ENCODE measurements at places on chromosomes 4 and X. TPM values are rescaled to one million over a fixed set of nuclear protein-coding genes. Genes with fewer than 3 reads are reported as not detected.
A peak's percentile ranks its signal among the peaks of the same experiment; 100 is the strongest.

GRCh38 chr4:42464550-42465094 lies 67.3 kb downstream of the SHISA3 start:
- no peak for DNase-seq

DNA sequence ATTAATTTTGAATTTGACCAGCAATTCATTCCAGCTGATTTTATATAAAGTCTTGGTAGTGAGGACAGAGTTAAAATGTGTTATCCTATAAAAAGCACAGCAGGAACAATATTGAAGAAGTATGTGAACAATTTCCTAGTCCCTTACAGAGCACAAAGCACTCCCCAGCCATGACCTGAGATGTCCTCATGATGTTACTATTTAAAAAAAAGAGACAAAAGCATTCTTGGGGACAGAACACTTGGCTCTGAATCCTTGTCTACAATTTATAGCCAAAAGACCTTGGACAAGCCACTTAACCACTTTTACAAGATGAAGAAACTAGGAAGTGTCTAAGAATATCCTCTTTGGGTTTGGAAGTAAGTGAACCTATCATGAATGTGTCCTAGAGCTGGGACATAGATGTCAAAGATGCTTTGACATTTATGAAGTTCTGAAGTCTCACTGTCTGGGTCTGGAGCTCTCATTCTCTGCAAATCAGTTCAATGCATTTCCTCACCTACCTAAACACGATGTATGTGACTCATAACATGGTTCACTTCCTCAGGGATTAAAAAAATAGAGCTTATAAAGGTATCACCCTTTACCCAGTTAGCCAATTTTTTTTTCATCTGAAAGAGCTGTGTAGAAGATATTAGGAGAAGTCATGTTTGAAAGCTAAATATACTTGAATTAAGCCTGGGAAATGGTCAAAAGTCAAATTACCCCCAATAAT lies 61.4 kb downstream of the IGFBP7 start:
- DNase-seq: no peak

DNA sequence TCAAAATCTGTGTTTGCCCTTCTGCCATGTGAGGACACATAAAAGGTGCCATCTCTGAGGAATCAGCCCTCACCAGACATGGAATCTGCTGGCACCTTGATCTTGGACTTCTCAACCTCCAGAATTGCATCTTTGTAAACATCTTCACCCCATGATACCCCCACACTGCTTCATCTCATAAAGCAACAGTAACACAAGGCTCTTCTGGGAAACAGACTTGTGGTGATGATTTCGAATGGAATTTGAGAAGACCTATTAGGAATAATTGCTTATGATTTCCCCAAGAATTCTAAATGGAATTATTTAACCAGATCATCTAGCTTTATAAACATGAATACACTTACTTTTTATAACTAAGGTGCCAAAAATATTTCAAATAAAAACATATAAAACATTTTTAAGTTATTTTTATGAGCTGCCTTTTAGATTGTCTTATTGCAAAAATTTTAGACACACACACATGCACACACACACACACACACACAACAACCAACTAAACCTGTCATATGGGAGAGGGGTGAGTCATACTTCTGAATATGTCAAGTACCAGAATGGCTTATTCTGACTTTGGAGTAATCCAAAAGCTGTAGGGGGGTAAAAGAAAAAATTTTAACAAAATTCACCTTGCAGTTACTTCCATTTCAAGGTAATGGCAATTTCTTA lies 82.0 kb downstream of the USP46 start:
- no peak for DNase-seq

DNA sequence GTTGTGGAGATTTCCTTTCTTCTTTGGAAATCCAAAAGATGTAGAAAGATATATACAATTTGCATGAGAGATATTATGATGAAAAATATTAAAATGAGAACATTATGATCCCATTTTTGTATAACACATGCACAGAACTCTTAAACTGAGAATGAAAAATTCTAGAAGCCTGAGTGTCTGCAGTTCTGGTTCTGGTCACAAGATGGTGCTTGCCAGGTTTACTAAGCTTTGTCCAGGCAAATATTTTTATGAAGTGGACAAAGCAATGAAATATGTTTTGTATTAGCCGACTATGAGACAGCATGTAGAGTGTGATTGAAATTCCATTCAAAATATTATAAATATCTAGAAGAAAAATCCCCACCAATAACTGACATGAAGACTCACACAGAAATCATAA lies 2.2 kb downstream of the PWWP3B start:
- DNase-seq: no peak

- DNase-seq: no peak
Observed at GRCh38 chrX:98299785-98300184, 1416.1 kb downstream of the RPA4 start.

PARM1 gene
- 28.7 TPM for total RNA-seq

GRCh38 chr4:145852256-145852839 lies 86.3 kb downstream of the ZNF827 start:
- no peak for DNase-seq

FRG2 gene
- not detected for total RNA-seq

CPZ gene
- total RNA-seq: 0.78 TPM

SSX4B gene
- not detected for total RNA-seq

DNA sequence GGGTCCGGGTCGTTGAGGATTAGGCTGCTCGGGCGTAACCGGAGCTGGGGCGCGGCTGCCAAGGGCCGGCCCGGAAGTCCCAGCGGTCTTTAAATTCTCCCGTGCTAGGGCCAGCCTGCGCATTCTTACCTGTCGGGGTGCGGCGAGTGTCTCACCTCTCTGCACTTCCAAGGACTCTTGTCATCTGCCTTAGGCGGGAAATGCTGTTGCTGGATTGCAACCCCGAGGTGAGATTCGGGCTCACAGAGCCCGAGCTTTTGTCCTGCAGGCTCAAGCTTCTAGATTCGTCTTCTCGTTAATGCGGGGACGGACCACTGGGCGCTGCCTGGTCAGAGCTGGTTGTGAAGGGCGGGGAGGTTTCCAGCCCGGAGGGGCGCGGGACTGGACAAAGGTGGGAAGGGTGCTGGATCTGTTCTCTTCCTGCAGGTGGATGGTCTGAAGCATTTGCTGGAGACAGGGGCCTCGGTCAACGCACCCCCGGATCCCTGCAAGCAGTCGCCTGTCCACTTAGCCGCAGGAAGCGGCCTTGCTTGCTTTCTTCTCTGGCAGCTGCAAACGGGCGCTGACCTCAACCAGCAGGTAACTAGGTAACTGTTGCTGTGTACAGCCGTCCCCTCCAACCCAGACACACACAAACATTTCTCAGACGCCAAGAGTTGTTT lies at the start of gene ANKRD37:
Gene ANKRD37 (plus strand): TSS at position 118 of the 662 bp plus-strand sequence. CDS start 83 bp downstream, at position 201.
- DNase-seq: peak; percentile 95

DNA sequence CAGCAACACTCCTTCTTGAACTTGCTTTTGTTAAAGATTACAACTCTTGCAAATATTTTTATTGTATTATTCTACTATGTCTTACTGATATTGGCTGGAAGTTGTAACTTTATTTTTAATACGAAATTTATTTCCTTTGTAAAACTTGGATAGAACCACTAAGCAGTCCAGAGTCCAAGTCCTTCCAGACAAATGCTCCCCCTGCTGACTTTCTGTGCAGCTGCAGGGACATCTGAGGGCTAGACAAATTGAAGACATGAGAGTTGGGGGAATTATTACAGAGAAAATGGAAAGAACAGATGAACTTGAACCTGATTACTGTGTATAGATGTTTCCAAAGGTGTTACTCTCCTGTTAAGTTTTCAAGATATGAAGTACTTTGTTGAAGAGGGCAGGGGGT lies 238.8 kb downstream of the GRIA3 start:
- peak; percentile 17 for DNase-seq

DNA sequence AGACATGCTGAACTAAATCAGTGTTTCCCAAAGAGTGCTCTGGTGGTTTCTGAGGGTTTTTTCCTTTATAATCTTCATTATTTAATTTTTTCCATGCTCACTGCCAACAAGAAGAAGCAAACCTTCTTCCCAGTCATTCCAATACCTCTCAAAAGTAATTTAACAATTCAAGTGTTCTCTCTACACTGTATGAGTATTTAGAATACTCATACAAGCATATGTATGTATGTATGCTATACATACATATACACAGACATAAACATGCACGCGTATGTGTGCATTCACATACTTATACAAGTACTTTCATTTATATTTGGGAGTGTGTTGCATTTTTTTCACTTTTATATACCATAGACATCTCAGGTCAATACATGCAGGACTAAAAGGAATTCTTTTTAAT lies 54.3 kb upstream of the TXK start:
- DNase-seq: no peak

APLN gene
- total RNA-seq: not detected

DNA sequence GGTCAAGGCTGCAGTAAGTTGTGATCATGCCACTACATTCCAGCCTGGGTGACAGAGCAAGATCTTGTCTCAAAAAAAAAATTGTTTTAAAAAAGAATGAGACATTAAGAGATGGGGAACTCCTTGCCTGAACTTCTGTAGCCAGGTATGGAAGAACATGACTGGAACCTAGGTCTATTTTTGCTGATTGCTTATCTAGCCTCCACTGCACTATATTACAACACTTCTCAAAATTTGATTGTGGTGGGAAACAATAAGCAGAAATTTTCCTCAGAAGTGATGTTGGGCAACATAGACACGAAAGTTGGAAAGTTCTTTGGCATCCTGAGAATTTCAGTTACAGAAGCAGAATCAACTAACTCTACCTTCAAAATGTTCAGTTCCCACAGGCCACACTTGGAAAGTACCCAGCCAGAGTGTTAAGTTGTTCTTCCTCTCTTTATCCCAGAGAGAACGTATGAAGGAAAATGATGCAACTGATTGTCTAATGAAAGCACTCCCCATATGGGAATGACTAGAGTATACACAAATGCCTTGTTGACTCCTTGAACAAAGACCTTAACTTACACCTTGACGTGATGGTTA lies 50.0 kb downstream of the LUZP4 start:
- no peak for DNase-seq

DNA sequence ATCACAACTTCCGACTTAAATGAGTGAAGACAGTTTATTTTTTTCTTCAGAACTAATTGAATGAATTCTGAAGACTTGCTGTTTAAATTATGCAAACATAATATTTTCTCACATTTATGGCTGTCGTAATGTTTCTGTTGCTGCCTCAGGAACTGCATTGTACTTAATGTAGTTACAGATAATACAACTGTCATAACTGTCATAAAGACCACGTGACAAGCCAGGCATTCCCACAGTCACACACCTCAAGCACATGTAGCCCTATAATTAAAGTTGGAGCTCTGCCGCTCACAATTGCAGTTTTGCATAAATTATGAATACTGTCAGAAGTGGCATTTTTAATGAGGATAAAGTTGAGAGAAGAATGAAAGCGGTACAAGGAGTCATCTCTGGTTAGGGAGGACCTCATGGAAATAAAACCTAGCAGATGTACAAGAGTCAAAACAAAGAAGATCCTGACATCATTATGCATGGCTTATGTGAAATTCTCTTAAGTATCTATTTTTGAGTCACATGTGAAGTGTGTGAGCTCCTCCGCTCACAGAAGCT lies 38.5 kb upstream of the GALNTL6 start:
- DNase-seq: no peak

- DNase-seq: no peak
Observed at GRCh38 chr4:139629436-139630125, 36.0 kb upstream of the MGST2 start.

GRCh38 chr4:7705062-7705461 lies 234.6 kb downstream of the AFAP1 start:
- DNase-seq: no peak

ARHGAP36 gene
- total RNA-seq: not detected

- no peak for DNase-seq
Observed at GRCh38 chrX:9515489-9515888, 50.6 kb downstream of the TBL1X start.

GRCh38 chr4:2423695-2424094 lies 4.9 kb downstream of the CFAP99 start:
- DNase-seq: no peak

GRCh38 chr4:88738180-88738579 lies 40.6 kb upstream of the NAP1L5 start:
- no peak for DNase-seq

Data from body of pancreas (tissue), 4 donors.